ENCODE measurements at places on chromosomes 5 and 9.

DNA sequence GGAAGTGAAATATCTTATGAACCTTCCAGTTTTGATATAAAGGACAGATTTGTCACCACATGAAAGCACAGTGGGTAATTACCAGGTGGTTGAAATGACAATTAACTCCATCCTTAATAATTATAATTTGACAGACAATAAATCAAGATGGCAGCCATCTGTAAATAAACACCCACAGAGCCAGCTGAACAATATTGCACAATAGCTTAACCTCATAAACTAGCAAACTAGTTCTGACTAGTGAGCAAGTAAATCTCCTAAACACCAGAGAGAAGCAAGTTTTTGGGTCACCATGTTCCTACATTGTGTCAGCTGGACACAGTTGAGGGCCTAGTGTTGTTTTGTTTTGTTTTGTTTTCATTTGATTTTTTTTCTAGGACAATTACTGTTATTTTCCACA is 577.4 kb downstream of the ACTL7B start:
- DNase-seq = no peak

DNA sequence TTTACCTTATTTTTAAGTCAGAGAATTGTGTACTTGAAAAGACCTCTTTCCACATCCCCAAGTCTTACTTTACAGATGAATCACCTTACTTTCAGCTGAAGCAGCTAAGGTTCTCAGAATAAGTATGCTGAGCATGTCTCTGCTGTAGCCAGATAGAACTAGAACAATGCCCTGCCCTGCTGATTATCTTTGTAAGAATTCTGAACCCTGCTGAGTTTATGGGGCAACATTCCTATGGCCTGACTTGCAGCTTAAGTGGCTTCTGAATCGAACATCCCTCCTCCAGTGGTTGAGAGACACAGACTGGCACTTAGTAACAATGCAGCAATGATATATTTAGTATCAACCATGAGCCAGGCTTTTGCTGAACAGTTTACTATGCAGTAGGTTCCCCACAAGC is 592.0 kb upstream of the WWC1 start:
- DNase-seq = no peak

DNA sequence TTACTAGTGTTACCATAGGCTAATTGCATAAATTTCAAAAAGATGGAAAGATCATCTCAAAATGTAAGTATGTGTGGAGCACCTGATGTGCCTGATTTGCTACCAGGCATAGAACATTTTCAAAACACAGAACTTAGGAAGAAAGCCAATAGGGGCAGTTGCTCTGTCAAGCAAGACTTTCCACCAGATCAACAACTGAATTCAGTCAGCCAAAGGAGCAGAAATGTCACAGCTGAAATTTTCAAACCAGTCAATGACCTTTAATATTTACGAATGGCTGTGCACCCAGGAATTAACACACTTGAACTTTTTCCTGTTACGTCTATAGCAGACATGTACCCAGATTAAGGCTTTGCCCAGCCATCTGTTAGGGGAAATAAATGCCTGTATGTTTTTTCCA is 452.8 kb upstream of the PTGER4 start:
- DNase-seq = no peak

- DNase-seq = no peak
Observed at GRCh38 chr9:20823051-20823450, 139.0 kb downstream of the FOCAD start.

DNA sequence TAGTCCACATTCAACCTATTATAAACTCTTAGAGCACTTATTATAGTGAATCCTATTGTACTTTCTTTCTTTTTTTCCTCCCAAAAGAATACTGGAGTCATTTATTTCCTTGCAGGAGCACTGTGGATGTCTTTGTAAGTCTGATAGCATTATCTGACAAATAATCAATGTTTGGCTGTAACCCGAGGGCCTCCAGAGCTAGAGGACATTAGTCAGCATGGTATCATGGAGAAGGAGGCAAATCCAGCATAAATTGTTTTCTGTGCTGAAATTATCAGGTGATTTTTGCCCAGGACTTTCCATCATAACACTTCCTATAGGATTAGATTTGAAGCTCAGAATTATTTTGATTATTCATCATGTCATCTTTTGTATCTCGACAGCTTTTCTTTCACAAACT is 551.0 kb downstream of the ZNF608 start:
- DNase-seq = no peak

DNA sequence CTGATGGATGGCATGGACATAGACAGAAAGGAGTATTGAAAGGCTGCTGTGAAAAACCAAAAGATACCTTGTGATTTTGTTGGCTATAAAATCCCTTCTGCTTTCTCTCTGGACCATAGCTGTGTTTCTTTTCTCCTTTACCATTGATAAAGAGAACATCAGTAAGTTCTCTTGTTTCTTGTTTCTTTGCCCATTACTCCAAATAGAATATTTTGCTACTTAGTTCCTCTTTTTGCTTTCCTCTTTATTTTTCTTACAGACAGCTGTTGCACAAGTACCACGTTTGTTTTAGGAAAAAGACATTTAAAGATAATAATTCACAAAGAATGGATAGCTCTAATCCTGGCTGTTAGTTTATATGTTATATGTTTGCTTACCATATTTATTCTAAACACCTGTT is 1129.2 kb downstream of the DTWD2 start:
- no peak for DNase-seq

DNA sequence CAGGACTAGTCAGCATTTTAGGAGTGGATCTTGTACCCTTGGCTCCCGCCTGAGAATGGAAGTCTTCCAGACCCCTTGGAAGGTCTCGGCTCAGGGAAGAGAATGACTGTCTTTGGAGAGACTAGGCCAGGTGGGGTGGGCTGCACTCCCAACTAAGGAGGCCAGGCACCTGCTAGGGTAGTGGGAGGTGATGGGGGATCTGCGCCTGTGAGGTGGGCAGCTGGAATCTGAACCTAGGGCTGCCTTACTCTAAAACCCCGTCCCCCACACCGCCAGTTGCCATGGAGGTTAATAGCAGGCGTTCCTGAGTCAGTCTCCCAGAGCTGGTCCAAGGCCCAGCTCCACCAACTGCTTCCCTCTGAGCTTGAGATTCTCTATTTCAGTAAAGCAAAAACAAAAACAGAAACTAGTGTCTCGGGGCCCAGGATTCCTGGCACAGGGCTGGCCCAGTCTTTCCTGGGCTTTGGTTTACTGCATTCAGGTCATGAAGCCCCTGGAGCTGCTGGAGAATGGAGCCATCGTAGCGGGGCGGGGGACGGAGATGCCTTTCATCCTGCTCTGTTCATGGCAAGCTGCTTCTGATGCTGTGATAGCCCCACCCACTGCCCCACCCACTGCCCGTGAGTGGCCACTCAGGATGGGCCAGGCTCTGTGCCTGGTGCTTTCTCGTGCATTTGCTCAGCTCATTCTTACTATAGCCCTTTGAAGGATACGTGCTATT is 57.5 kb downstream of the DAB2IP start:
- no peak for DNase-seq

All from CD4-positive, CD25-positive, alpha-beta regulatory T cell (primary cell).